ENCODE measurements at places on chromosomes 6 and 20.

DNA sequence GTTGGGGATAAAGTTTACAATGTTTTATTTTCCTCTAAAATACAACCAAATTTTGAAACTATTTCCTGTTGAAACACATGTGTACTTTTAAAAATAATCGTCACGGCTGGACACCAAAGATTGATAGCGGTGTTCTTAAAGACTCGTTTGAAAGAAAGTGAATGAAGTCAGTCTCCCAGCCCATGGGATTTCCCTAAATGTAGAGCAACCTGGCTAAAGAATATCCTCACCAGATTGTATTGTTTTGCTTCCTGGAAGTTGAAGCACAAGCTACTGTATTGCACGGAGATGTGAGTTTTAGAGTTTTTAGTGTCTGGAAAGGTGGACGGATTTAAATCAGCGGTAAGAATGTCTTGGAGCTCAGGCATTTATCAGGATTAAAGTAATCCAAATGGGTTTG lies 189.5 kb downstream of the THBS2 start:
- no peak for DNase-seq

DNA sequence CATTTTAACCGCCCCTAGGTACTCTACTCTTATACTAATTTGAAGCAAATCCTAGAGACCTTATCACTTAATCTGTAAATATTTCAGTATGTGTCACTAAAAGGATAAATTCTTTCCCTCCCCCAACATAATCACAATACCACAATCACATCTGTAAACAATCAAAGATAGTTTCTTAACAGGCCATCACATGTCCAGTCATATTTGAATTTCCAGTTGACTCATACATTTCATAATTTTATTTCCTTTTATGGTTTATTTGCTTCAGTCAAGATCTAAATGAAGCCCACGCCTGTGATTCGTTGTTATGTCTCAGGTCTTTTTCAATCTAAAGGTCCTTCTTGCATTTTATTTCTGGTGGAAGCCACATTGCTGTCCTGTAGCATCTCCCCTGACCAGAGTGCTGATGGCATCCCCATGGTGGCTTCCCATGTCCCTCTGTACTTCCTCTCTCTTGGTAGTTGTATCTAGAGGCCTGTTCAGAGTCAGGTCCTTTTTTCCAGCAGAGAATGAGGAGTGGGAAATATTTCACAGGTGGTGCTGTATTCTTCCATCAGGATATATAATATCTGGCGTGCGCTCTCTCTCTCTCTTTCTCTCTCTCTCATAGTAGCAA lies 128.6 kb upstream of the SLC22A23 start:
- no peak for DNase-seq

- no peak for DNase-seq
Measured at GRCh38 chr6:138943089-138943625, 44.9 kb downstream of the REPS1 start.

DNA sequence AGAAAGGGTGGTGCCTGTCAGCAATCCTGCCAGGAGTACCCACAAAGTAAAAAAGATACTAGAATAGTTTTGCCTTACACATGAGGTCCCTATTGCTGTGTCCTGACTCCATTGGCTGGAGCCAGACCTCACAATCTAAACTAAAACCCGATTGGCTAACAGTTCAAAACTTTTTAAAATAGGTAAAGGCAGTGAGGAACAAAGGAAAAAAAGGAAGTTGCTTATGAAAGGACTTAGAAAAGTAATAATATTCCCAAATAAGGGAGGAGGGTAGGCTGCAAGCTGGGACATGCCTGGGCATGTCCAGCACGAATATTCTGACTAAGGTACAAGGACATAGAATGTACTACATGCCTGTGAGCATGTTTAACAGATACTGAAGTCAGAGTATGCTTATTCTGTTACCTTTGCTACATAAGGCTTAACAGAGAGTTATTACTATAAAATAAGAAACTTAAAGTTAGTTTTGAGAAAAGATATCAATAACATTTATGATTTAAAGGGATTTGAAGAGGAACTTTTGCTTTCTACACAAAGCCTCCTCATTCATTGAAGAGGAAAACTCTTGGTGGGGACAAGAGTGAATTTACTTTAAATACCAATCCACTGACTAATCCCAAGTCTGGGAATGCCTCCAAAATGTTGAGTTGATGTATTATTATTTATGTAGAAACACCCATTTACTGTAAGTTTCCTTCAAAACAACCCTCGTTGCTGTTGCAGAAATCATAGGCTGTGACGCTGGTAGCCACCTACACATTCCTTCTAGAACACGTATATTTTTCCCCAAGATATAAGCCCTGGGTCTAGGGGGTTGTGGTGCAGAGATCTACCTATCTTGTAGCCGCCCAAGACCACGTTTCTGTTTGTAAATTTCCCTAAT lies 8.2 kb upstream of the MTHFD1L start:
- DNase-seq, result no peak

DNA sequence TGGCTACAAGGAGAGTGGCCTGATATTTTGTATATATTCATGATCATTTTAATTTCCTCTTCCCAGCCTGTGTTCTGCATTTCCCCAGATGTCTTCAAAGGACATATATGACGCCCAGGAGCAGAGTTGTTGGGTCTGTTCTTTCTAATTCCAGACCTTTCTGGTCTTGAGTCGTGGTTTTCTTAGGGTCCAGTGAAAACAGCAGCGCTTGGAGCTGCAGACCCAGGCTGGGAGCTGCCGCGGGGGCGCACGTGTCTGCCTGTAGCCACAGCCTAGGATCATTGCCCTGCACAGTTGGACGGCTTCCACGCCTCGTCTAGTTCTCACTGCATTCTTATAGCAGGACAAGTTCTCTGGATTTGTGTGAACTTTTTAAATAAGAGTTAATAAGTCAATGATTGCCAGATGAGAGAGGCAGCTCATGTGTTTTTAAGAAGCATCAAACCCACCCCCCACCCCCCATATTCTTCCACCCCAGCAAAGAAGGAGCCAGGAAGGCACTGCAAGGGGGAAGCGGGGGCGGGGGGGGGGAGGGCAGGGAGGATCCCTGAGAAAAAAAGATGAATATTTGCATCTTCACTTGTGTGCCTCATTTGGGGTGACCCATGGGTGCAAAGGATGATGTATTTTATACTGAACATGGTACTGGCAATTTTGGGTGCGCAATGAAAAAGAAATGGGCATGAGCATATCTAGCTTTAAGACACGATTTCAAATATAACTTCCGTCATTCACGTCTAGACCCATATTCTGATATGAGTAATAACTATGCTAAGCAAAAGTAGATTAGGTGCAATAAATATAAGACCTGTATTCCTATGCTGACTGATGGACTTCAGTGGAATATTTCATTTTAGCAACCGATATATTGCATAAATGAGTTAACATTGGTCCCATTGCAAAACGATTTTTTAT lies 160.0 kb downstream of the TBXT start:
- DNase-seq, result no peak

GRCh38 chr6:33075568-33076405 lies at the start of gene HLA-DPB1:
HLA-DPB1 (plus strand) TSS chr6:33075990; CDS start chr6:33076042, 52 bp downstream.
- DNase-seq, result no peak

All from NCI-H2029 (cell line).